Cardiac fibroblast (primary cell): ENCODE measurements at places on chromosomes 12 and 14.
A peak's percentile ranks its signal among the peaks of the same experiment; 100 is the strongest.

DNA sequence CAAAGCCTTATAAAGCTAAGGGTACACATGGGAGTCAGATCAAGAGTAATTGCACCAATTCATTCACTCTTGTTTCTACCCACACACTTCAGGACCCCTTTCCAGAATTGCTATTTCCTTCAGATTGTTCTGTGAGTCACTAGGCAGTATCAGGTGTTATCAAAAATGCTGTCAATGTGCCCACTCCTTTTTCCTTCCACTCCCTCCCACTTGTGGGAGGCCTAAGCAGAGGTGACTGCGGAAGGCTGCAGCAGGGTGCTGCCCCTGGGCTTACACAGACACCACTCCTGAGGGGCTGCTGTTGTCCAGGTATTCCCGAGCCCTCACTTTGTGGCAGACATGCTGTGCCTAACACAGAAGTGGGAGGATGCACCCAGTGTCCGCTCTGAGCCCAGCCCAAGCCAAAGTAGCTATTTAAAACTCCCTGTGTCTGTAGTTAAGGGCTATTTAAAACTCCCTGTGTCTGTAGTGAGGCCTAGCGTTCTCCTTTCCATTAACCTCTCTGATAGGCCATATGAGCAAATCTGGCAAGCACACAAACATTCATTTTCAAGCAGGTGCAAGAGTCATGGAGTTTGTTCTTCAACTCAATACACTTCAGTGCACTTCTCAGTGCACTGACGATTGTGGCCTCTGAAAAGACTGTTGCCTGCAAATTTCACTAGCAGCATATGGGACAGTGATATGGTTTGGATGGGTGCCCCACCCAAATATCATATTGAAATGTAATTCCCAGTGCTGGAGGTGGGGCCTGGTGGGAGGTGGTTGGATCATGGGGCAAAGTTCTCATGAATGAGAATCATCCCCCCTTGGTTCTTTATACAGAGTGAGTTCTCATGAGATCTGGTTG lies 117.8 kb downstream of the PHLDA1 start:
- no peak for DNase-seq

GRCh38 chr14:77848031-77848430 lies 48.1 kb downstream of the ADCK1 start:
- peak; percentile 34 for DNase-seq

DNA sequence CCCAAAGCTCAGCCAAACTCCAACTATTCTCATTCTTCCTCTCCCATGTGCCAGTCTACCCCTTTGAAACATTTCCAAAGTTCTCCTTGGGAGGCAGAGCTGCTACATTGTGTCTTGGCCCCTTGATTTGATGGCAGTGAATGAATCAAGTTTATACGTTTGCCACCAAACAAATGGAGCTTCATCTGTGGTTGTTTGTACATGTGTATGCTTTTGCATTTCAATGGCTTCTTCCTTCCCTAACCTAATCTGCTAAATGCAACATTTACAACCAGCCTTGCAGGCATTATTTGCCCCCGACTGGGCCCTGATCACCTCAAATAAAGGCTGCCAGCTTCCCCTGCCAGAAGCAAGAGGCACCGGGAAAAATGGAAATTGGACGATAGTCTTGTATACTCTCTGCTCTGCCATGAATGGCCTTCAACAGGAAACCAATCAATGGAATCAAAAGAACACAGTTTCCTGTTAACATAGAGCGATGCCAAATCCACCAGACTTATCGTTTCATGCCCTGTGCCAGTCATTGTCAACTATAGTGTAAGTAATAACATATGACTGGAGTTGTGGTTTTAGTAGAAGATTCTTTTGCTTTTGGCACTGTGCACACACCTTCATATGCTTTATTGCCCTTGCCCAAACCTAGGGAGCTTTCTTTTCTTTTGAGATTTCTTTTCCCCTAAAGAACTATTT lies 97.8 kb downstream of the TMEM30B start:
- peak; percentile 66 for DNase-seq

DNA sequence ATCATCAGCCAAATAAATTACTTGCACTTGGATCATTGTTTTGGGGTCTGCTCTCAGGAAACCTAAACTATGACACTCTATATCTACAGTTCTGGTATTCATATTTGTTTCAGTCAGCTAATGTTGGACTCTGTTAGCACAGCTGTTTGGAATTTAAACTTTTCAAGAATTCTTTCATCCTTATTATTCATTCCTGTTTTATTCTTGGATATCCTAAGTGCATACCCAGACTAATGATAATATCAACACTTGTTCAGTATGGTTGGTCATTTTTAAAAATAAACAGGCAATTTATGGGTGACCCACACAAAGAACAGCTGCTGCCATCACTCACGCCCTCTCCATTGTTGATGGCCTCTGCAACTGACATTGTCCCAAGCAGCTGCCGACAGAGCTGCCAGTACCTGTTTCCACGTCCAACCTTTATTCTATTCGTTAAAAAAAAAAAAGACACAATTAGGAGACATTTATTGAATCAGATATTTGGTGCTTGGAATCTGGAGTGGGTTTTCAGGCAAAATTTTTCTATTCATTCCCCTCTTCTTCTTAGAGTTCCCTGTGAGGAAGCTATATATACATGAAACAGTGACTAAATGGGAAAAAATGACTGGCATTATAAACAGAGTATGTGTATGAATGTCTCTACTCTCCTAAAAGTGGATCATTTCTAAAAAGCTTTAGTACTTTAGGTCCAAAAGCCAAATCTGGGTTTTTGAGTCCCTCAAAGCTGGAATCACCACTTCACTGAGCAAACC lies 252.1 kb upstream of the NAV3 start:
- no peak for DNase-seq

DNA sequence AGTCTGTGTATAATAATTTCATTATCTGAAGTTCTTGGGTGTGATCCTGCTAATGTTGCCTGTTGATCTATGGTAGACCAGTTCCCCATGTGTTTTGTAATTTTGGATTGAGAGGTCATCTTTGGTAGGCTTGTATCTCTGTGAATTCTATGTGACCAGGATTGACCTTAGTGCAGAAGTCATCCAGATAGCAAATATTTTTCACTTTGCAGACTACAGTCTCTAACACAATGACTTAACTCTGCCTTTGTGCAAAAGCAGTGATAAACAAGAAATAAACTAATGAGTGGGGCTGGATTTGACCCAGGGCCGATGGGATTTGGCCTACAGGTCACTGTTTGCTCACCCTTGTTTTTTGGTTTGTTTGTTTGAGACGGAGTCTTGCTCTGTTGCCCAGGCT lies 144.6 kb upstream of the MYL2 start:
- DNase-seq, result no peak

- peak; percentile 98 for DNase-seq
These were observed 52.3 kb downstream of the SOCS2 start for GRCh38 chr12:93624595-93625294.

DNA sequence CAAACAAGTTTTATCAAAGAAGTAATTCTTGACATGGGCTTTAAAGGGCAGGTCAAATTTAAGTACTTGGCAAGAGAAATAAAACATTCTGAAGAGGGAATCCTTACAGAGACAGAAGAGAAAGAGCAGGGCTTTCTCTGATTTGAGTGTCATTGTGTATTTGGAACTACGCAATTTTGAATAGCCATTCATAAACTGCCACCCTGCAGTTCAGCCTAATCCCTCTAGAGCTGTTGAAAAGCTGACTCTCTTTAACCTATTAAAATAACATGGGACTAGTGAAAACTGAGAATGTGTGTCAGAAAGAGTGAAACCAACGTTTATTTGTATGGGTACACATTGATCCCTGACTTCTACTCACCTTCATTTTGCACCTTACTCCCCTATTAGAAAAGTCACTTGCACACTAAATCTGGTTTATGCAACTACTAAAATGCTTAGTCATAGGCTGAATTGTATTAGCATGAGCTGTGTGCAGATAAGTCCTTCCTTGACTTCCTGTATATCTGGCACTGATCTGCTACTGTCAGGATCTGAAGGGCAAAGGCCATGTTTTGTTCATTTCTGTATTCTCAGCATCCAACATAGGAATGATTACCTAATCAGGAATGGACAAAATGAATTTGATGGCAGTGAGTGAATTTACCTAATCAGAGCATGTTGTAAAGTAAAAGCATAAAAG lies 458.9 kb downstream of the NOVA1 start:
- DNase-seq, result peak; percentile 58

DNA sequence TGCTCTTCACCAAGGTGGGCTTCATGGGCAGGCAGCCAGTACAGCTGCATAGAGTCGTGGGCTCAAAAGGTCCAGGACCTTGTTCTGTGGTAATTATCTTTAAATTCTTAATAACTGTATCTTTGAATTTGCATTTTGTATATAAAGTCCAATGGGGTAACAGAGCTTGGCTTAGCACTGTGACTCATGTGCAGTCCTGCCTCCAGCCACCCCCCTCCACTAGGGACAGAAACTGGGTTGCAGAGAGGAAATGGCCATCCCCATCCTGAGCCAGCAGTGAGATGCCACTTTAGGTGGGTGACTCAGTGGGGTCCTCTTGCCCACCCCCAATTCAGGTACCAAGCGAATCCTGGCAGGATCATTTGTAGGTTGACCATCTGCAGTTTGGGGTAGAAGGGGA lies 48.1 kb downstream of the EPS8 start:
- DNase-seq, result no peak

GRCh38 chr14:102209224-102209966 lies 69.7 kb downstream of the WDR20 start:
- DNase-seq, result peak; percentile 33

GRCh38 chr12:2110127-2110526 lies 57.3 kb downstream of the CACNA1C start:
- no peak for DNase-seq

DNA sequence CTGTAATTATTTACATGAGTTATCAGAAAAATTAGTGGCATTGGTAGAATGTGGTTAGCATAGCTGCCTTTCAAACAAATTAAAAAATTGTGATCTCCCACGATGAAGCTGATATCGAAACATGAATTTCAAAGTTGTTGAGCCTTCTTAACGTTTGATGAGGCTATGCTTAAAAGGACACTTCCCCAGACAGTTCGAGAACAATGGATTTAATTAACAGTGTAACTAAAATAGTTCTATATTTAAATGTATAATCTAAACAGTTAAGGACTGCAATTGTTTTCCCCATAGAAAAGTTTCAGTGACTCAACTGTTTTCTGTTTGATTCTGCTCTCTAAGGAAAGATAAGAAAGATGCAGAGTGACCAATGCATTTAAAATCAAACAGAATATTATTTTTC lies 1.6 kb downstream of the CLEC2B start:
- DNase-seq, result peak; percentile 14

GRCh38 chr14:100900837-100901390 lies 2.6 kb downstream of the RTL1 start:
- DNase-seq, result no peak

- DNase-seq, result peak; percentile 36
These were observed 53.9 kb downstream of the ANAPC7 start for GRCh38 chr12:110349514-110350151.

- no peak for DNase-seq
These were observed 341.0 kb upstream of the FKBP4 start for GRCh38 chr12:2453761-2454090.

GRCh38 chr14:61841145-61841544 lies 78.9 kb downstream of the SNAPC1 start:
- DNase-seq, result peak; percentile 40

- DNase-seq, result peak; percentile 73
These were observed 245.9 kb upstream of the ARID2 start for GRCh38 chr12:45483571-45483970.

DNA sequence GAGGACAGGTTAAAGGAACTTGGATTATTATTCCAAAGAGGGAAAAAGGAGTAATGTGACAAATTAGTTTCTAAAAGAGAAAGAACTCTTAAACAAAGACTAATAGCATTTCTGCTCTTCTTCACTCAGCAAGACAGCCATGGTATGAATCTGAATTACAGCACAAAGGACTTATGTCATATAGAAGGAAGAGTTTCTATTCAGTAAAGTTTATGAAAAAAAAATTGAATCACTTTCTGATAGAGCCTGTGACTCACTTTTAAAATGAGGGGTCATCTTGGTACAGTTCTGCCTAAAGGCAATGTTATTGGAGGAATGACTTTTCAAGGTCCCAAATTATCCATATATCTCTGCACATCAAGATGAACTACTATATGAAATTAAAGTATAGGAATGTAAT lies 101.7 kb downstream of the DUSP6 start:
- no peak for DNase-seq

GRCh38 chr12:46774322-46774633 lies 51.5 kb downstream of the SLC38A4 start:
- no peak for DNase-seq

DNA sequence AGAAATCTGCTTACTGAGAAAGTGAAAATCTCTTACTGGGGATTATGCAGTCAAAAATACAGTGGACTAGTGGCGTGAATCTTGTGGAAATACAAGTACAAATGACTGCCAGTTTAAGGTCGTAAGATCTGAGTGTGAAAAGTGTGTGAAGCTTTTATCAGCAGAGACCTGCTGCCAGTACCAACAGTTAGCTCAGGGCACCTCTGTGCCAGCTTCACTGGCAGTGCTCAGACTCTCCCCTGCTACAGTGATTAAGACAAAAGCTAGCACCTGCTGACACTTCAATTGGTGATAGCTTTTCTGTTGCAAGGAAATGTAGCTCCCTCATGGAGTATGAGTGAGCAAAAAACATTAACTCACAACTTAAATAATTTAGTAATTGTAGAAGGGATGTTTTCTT lies 185.1 kb downstream of the ANO6 start:
- no peak for DNase-seq

DNA sequence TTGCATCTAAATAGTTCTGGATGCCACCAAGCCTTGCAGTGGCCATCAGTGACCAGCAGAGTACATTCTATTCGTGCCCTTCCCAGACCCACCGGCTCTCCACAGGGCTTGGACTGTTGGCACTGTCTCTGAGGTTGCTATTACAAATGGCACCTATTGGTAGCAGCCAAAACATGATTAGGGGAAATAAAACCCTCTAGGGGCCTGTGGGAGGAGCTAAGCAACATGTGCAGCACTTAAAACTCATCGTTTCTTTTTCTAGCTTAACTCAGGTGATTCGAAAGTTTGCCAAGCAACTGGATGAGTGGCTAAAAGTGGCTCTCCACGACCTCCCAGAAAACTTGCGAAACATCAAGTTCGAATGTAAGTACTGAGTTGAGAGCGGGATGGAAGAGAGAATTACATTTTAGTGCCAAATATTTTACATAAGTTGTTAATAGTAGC lies 65.4 kb upstream of the RIC8B start:
- DNase-seq, result no peak

GRCh38 chr14:37262649-37263048 lies 64.9 kb downstream of the MIPOL1 start:
- DNase-seq, result no peak

- DNase-seq, result no peak
These were observed 184.8 kb downstream of the ZFP36L1 start for GRCh38 chr14:68607867-68608573.

DNA sequence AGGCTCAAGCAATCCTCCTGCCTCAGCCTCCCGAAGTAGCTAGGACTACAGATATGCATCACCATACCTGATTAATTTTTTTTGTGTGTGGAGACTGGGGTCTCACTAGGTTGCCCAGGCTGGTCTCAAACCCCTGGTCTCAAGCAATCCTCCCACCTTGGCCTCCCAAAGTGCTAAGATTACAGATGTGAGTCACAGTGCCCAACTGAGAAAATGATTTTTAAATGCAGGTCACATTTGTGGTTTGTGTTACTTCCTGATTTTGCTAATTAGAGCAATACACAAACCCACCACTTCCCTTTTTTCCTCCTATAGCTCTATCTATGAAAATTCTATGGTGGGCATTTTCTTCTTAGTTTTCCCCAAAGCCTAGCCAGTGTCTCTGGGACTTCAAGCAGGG lies 45.5 kb upstream of the TMEM263 start:
- DNase-seq, result no peak
